ENCODE measurements at places on chromosomes 6 and 20.

- no peak for DNase-seq
These were observed 730 bp downstream of the PARD6B start for GRCh38 chr20:50731930-50732690.

DNA sequence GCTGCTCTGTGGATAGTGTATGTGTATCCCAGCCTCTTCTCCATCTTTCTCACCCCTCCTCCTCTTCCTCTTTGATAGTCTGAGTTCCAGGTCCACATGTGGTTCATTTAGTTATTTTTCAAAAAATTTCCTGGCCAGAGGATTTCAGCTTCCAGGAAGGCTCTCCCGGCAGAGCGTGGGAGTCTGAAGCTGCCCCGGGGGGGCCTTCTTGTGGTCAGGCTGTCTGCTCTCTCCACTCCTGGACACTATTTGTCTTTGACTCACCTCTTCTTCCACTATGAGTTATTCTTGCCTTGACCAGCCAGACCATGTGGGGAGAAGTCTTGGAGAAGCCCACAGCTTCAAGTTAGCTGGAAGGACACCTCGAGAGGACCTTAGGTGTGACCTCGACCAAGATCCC, 258.8 kb downstream of the CDC5L start:
- no peak for DNase-seq

DNA sequence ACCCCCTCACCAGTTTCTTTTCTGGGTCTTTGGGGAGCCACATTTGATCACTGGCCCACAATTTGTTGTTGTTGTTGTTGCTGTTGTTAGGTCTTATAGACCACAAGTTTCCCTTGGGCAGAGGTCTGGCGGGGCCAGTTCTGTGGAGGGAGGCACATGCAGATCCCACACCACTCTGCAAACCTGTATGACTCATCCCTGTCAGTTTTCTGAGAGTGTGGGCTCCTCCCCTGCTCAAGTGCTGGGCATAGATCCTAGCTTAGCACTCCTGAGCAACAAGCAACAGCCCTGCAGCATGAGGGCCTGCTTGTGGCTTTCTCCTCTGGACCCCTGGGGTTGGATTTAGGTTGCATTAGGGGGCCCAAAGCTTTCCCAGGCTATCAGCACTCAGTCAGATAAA, 411.1 kb upstream of the HTR1E start:
- DNase-seq: no peak

DNA sequence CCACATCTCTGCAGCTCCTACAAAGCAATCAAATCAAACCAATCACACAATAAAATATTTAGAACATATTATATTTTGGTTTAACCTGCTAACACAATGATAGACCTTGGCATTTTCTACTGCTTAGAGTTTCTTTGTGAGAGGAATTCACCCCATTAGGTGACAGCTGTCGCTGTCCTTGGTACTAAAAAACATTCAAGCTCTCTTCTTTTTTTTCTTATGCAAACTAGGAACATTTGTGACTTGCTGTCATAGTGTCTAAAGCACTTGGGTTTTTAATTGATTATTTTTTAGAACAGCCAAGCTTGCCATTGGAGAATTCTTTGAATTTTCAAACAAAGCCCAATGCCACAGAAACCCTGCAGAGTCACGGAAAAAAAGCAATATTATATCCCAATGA, 46.4 kb downstream of the CNR1 start:
- no peak for DNase-seq

- DNase-seq: no peak
These were observed 64.5 kb downstream of the THBS2 start for GRCh38 chr6:169189182-169189581.

DNA sequence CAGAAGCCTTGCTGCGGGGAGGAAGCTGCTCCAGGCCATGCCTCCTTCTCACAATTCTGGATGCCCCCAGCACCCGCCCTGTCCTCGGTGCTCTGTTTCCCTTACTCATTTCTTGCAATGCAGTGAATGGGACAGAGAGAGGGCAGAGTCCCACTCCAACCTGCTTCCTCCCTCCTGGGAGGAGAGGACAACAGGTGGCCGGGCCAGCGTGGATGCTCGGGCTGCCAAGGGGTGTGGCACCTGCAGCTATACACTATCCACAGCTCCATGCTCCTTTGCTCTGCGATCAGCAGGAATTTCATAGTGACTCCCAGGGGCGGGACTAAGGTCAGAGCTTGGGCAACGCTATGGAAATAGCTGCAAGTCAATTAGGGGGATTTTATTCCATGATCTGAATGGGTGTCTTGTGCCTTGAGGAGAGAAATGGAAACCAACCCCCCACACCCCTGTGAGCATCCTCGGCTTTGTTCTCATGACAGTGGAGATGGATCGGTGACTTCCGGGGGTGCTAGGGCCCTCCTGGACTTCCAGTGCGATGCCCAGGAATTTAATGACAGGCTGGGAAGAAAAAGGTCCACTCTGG, 192.5 kb downstream of the MYLK4 start:
- DNase-seq: no peak

DNA sequence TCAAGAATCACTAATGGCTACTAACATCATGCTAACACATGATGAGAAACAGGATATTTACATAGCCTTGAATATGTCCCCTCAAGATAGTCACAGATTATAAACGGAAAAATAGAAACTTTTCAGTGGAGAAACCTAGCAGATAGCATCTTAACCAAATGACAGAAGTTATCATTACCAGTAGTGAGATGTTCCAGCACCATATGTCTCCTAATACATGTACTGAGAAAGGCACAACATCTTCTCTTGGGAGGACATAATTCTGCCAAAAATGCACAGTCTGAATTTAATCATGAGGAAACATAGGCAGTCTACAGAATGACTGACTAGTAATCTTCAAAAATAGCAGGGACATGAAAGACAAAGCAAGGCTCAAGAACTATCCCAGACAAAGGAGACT, 19.9 kb upstream of the PRIM2 start:
- no peak for DNase-seq

- no peak for DNase-seq
These were observed 5.4 kb upstream of the GSTA5 start for GRCh38 chr6:52846002-52846401.

DNA sequence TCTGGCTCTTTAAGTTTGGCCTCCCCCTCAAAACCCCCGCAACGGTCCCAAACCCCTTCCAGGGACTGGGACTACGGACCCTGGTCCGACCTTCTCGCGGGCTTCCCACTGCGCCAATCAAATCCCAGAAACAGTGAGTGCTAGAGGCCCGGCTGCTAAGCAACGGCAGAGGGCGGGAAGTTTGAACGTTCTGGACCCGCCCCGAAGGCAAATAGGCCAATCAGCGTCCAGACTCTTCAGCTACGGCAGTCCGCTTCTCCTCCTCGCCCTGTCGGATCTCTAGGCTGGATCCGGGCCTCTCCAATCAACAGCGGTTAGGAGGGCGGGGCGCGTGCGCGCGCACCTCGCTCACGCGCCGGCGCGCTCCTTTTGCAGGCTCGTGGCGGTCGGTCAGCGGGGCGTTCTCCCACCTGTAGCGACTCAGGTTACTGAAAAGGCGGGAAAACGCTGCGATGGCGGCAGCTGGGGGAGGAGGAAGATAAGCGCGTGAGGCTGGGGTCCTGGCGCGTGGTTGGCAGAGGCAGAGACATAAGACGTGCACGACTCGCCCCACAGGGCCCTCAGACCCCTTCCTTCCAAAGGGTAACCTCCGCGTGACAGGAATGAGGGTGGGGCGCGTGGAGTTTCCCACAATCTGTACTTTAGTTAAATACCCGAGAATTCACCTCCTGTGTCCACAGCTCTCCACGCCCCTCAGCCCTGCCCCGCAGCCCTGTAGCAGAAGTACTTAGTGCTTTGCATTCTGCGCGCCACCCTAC, at the start of gene MSH5:
Gene MSH5 (plus strand): TSS at position 367 of the 758 bp plus-strand sequence. CDS start 462 bp downstream, outside the sequence.
- peak; percentile 98 for DNase-seq

- DNase-seq: no peak
These were observed 522.9 kb downstream of the CDH26 start for GRCh38 chr20:60480950-60481742.

- DNase-seq: no peak
These were observed 6.4 kb downstream of the CDKAL1 start for GRCh38 chr6:20540683-20541082.
